Mesothelial cell of epicardium (in vitro differentiated cells): ENCODE measurements at places on chromosomes 4 and X. TPM values are rescaled to one million over a fixed set of nuclear protein-coding genes. Genes with fewer than 3 reads are reported as not detected.
A peak's percentile ranks its signal among the peaks of the same experiment; 100 is the strongest.

TEC gene
- total RNA-seq, result 2.3 to 3.5 TPM (median 3.3 TPM) in 3 replicates

CDX4 gene
- total RNA-seq, result not detected in 3 replicates

INPP4B gene
- total RNA-seq, result 26.1 to 35.4 TPM (median 27.9 TPM) in 3 replicates

NAA11 gene
- total RNA-seq, result not detected in 3 replicates

SLC6A14 gene
- total RNA-seq, result 0.11 to 0.27 TPM (median 0.16 TPM) in 3 replicates

SRPX2 gene
- total RNA-seq, result 13.7 to 16.2 TPM (median 15.1 TPM) in 3 replicates

DNA sequence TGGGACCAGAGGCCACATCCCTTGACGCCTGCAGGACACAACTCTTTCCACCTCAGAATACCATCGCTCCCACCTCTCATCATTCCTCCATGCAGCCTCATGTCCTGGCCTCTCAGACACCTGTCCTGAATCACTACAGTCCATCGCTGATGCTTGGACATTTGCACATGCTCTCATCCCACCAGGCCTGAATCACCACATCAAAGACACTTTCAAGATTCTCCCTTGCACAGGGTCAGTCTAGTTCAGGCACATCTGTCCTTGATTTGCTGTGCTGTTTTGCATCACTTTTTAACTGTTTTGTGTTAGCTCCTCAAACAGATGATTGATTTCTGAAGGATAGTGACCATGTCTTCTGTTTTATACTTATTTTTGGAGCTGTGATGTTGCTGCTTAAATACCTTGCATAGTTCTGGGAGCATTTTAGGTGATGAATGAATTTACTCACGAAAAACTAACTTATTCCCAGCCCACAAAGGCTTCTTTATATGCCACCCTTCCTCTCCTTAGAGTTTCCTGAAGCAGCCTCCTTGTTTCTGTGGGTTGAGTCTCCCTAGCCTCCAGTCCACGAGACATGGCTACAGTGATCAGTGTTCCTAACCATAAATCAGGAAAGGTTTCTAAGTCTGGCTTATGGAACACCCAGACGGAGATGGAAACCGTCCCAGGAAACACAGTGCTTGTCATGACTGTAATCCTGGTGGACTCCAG is 2.6 kb downstream of the FAM114A1 start:
- H3K27ac ChIP-seq, result peak overlapping the region; percentile 28
- H3K4me1 ChIP-seq, result peaks cover 28% of the 10 kb centered on the region
- DNase-seq, result no peak
- H3K4me3 ChIP-seq, result peak overlapping the region; percentile 47
- H3K27me3 ChIP-seq, result no peaks in the 10 kb centered on the region

GRCh38 chr4:17155486-17155885 is 257.0 kb upstream of the LDB2 start:
- no peak overlapping the region for H3K27ac ChIP-seq
- H3K36me3 ChIP-seq, result no peaks in the 10 kb centered on the region
- peaks cover 5% of the 10 kb centered on the region for H3K4me1 ChIP-seq
- no peak overlapping the region for H3K4me3 ChIP-seq
- H3K27me3 ChIP-seq, result no peaks in the 10 kb centered on the region

DNA sequence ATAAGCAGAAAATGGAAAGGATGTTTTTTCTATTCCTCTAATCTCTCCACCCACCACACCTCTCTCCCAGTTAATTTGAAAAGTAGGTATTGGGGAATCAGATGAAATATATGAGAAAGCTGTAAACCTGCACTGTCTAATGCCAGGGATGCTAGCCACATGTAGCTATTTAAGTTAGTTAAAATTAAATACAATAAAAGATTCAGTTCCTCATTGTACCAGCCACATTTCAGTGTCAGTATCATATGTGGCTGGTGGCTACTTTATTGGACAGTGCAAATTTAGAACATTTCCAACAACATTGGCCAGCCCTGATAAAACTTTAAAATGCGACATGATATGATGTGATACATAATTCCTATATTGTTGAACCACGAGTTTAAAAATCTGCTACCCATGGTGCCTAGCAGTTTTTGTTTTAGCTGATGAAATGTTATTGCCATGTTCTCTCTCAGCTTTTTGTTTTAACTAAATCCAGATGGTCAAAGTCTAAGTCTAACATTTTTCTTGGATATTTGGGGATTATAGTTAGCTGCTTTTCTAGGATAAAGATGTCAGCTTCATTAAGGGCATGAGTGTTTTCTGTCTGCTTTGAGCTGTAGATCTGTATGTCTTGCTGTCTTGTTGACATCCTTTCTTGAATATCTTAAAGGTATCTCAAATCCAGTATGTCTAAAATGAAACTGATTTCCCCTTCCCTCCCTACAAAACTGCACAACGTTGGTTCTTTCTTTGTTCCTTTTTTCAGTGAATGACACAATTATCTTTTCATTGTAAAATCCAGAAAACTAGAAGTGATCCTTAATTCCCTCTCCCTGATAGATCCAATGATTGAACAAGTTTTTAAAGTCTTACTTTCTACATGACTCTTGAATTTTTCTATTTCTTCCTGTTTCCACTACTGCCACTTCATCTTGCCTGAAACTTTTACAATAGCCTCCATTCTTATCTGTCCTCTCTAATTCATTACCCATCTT is 6.2 kb downstream of the ARFIP1 start:
- H3K4me3 ChIP-seq, result no peak overlapping the region
- peaks cover 25% of the 10 kb centered on the region for H3K4me1 ChIP-seq
- no peak for DNase-seq
- peaks cover 2% of the 10 kb centered on the region for H3K36me3 ChIP-seq

DNA sequence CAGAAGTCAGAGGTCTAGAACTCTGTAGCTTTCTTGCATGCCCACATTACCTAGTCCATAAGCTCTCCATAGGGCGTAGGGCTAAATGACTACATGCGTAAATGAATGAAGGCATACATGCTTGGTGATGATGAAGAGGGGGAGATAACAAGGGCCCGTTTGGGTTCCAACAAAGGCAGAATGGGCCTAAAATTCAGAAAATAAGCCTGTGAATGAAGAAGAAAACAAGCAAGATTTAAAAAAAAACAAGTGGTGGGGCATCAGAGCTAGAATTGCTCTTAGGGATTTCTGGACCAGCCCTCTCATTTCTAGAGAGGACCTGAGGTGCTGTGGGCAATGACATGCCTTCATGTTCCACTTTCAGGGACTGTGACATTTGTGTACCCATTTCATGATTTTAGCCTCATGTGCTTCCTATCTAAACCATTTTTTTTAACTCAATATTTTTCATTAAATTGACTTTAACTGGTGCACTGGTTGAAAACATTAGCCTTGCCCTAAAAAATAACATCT is 12.1 kb downstream of the GPRIN3 start:
- peaks cover 19% of the 10 kb centered on the region for H3K4me1 ChIP-seq
- H3K27me3 ChIP-seq, result no peaks in the 10 kb centered on the region
- peaks cover 3% of the 10 kb centered on the region for H3K36me3 ChIP-seq
- no peak overlapping the region for H3K4me3 ChIP-seq
- DNase-seq, result no peak
- H3K27ac ChIP-seq, result no peak overlapping the region

DNA sequence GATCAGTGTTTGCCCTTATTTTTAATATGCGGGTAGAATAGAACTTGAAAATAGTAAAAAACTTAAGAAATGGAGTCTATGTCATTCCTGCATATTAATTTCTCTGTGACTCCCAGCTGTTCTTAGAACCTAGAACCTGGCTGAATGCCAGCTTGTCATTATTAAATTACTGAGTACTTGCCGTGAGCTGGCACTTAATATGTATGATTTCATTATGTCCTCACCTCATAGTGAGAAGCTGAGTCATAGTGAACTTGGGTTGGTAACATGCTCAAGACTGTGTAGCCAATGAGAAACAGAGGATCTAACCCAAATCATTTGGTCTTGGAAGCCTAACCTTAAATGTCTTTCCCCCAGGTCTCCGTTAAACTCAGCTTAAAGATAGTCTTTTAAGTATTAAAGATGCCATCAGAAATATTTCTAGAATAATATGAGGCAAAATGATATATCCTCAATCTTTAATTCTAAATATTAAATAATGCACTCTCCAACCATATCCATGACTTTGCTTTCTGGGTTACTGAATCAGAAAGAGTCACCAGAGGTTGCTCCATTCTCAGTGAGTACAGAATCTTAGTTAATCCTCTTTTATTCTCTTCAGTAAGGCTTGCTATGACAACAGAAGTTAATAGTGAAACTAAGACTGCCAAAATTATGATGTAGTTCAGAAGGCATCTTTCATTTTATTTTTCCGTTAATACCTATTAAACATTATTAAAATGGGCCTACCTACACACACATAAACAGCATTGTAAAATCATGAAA is 58.6 kb upstream of the TLL1 start:
- no peaks in the 10 kb centered on the region for H3K36me3 ChIP-seq
- no peak overlapping the region for H3K27ac ChIP-seq
- no peak for DNase-seq
- H3K27me3 ChIP-seq, result no peaks in the 10 kb centered on the region

- peaks cover 7% of the 10 kb centered on the region for H3K4me1 ChIP-seq
- DNase-seq, result no peak
- H3K36me3 ChIP-seq, result peaks cover 2% of the 10 kb centered on the region
- H3K27me3 ChIP-seq, result no peaks in the 10 kb centered on the region
- H3K4me3 ChIP-seq, result no peak overlapping the region
- H3K27ac ChIP-seq, result no peak overlapping the region
Measured at GRCh38 chrX:31604629-31605221, 532.9 kb upstream of the FTHL17 start.

DNA sequence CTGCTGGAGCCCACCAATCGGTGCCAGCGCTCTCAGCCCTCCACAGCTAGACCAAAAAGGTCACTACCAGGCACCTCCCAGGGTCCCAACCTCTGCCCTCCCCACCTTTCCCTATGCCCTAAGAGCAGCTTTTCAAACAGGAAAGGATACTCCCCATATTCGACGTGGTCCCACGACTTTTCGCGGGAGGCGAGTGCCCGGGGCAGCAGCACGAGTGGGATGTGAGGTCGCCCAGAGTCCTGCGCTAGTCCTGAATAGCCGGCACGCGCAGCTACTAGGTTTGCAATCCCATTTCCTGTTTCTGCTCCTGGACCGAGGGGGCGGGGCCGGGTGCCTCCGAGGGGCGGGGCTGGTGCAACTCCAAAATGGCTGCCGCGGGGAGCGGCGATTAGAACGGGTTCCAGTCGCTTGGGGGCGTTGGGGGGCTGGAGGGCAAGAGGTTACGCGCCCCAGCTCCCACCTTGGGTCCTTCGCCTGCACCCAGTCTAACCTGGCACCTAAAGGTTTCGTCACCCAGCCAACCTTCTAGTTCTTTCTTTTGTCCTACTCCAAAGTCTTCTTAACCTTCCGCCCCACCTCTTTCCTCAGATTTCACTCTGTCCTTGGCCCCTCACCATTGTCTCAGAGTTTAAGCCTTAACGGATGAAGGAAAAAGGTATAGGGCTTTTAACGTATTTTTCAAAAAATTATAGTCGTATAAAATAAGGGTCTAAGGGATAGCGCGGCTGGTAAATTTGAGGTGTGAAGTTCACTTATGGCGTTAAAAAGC is 85.0 kb upstream of the TENT5D start:
- H3K27me3 ChIP-seq, result no peaks in the 10 kb centered on the region
- H3K4me3 ChIP-seq, result no peak overlapping the region
- H3K4me1 ChIP-seq, result no peaks in the 10 kb centered on the region
- H3K27ac ChIP-seq, result no peak overlapping the region

DNA sequence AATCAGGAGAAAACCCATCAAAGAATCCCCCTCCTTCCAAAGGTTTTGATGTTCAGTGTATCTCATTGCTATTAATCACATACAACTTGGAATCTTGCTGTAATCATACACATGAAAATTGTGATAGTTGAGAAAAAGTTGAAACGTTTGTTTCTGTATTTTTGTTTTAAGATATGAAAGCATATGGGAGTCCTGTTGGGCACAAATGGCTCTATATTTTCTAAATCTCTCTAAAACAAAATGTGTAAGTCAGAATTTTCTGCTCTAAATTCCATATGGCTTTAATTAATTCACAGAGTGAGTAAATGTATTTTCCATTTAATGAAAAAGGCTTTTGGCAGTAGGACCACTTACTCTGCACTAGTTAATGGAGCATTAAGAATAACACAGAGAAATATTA is 140.2 kb downstream of the MOSPD2 start:
- H3K36me3 ChIP-seq, result no peaks in the 10 kb centered on the region
- H3K4me3 ChIP-seq, result no peak overlapping the region
- no peak overlapping the region for H3K27ac ChIP-seq
- DNase-seq, result no peak
- no peaks in the 10 kb centered on the region for H3K4me1 ChIP-seq

GRCh38 chr4:139312552-139313332 is 10.5 kb upstream of the NDUFC1 start:
- H3K4me1 ChIP-seq, result peaks cover 9% of the 10 kb centered on the region
- H3K36me3 ChIP-seq, result peaks cover 12% of the 10 kb centered on the region
- peak overlapping the region; percentile 61 for H3K27ac ChIP-seq
- DNase-seq, result no peak
- no peak overlapping the region for H3K4me3 ChIP-seq

GRCh38 chrX:123685232-123685631 is 47.6 kb downstream of the THOC2 start:
- no peak overlapping the region for H3K27ac ChIP-seq
- H3K4me3 ChIP-seq, result no peak overlapping the region
- DNase-seq, result no peak
- peaks cover 21% of the 10 kb centered on the region for H3K36me3 ChIP-seq
- H3K4me1 ChIP-seq, result peaks cover 9% of the 10 kb centered on the region

DNA sequence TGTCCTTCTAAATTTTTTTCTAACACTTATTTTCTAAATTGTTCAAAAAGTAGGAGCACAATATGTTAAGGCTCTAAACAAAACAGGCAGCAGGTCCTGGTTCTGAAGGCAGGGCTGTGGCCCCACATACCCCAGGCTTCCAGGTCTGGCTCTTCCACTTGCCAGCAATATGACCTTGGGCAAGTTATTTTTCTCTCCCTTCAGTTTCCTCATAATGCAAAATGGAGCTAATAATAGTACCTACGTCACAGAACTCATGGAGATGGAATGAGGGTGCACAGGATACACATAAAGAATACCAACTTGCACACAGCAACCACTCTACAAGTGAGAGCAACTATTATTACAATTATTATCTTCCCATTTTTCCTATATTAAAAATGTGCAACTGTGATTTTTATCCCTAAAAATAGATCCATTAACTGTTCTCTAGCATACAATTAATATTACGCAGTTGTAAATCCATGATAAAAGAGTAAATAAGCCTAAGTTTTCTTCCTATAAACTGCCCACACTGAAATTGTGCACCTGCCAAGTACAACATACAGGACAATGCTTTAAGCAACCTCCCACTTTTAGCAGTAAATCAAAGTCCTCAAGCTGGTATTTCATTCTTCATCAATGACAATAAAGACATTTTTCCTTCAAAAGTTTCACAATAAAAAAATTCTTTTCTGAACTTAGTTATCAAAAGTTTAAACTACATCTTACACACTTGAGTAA is 27.0 kb downstream of the OTUD4 start:
- peaks cover 38% of the 10 kb centered on the region for H3K36me3 ChIP-seq
- H3K27ac ChIP-seq, result no peak overlapping the region
- H3K27me3 ChIP-seq, result no peaks in the 10 kb centered on the region
- no peak for DNase-seq
- no peaks in the 10 kb centered on the region for H3K4me1 ChIP-seq
- H3K4me3 ChIP-seq, result no peak overlapping the region

DNA sequence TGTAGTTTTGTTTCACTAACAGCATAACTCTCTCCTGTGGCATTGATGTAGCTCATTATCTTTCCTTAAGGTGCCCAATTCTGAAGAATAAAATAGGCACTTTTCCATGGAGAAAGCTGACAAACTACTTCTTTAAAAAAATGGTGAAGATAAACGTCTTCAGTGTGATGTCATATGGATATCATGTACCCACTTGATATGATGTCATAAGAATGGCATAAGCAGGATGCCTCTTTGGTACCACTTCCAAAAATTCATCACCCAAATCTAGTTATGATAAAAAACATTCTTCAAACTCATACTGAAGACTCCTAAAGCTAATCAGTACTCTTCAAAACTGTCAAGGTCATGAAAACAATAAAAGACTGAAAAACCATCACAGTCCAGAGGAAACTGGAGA is 2.9 kb upstream of the CXCL3 start:
- no peak overlapping the region for H3K4me3 ChIP-seq
- no peak for DNase-seq
- no peak overlapping the region for H3K27ac ChIP-seq
- peaks cover 5% of the 10 kb centered on the region for H3K4me1 ChIP-seq
